ENCODE measurements at places on chromosomes 16 and 17.

GRCh38 chr17:67270416-67270815 is 25.4 kb upstream of the HELZ start:
- DNase-seq: no peak

- DNase-seq: no peak
Observed at GRCh38 chr17:77496831-77497577, 356.2 kb downstream of the SEC14L1 start.

GRCh38 chr17:1379208-1379929 is 20.7 kb downstream of the YWHAE start:
- DNase-seq: no peak

- no peak for DNase-seq
Observed at GRCh38 chr17:2542456-2542855, 30.8 kb upstream of the METTL16 start.

GRCh38 chr17:76497979-76498875 is 3.0 kb downstream of the RHBDF2 start:
- DNase-seq: peak; percentile 54

DNA sequence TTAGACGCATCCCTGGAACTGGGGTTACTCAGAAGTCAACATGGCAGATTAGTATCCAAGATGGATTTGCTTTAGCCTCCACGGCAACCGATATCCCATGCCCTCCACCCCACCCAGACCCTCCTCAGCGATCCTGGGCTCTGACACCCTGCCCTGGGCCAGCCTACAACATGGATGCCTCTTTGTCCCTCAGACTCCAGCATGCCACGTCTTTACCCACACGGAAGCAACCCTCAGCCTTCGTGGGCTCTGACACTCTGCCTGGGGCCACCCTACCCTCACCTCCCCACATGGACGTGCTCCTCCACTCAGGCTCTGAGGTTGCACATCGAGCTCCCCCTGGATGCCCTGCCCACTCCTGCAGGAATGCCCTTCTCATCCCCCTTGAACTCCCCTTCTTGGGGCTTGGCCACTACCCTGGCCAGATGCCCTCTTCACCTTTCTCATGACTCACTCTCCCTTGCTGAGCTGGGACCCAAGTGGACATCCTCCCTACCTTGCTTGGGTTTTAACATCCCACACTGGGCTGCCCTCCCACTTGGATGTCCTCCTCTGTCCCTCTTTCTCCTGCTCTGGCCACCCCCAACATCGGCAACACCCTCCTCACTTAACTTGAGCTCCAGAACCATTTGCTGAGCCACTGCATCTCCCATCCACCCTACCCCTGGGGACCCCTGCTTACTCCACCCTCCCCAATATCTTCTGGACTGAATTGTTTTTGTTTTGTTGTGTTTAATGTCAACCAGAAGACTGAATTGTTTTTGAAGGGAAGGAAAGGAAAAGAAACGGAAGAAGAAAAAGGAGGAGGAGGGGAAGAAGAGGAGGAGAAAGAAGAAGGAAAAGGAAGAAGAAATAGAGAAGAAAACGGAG is 18.3 kb upstream of the TMEM92 start:
- DNase-seq: no peak

DNA sequence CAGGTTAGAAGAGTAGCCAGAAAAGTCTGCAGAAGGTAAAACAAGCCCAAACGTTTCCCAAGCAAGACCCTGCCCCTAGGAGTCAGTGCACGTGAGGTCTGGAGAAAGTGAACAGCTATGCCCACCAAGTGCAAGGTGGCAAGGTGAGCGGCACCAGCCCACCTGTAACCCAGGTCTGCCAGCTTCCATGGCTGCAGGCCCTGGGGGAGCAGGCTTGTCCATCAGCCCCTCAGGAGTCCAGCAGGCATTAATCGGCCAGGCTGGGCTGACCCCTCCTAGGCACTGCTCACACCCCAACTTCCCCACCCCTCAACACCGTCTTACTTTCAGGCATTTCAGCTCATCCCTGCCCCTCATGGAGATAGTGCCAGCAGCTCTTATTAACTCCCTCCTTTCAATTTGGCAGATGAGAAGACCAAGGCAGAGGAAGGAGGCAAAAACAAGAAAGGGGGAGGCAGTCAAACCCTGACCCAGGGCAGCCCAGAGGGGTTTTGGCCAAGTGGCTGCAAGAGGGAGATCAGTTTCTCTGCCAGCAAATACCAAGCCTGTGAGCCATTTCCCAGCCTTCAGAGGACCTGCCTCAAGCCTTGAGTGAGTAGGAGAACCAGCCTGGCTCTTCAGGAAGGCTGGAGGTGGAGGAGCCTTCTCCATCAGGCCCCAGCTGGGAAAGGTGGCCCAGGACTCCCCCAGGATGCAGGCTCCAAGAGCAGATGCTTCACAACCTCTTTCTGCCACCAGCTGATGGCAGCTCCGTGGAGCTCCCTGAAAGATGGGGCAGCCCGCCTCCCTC is 14.7 kb downstream of the BEAN1 start:
- no peak for DNase-seq

- no peak for DNase-seq
Observed at GRCh38 chr17:69796078-69796477, 278.9 kb upstream of the KCNJ16 start.

DNA sequence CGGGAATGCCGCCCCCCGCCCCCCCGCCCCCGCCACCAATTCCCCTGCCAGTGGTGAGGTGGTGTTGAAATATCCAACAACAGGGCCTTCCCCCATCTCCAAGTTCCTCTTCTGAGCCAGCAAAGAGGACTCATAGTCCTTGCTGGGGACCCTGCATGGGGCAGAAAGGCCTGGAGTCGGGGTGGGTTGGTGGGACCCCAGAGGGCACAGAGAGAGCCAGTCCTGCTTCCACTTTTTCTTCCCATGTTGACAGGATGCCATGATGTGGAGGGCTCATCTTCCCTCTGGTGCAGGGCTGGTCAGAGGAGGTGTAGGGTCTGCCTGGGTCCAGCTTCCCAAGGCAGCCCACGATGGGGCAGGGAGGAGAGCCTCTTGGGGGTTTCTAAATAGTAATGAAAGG is 49.0 kb upstream of the PIK3R6 start:
- DNase-seq: no peak

DNA sequence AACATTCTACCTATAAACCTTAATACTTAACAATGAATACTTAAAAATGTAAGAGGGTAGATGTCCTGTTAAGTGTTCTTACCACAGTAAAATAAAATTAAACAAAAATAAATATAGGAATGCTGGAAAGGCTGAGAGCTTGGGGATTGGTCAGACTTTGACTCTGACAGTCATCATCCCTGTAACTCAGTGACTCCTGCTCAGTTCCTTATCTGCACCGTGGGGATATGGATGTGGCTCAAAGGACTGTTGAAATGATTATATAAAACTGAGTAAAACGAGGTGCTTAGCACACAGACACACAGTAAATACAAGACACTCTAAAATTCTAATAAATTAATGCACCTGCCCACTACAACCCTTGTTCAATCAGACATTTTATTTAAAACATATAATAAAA is 338.6 kb downstream of the TMEM114 start:
- DNase-seq: no peak

- no peak for DNase-seq
Observed at GRCh38 chr17:48907713-48908046, 527 bp upstream of the UBE2Z start.

- DNase-seq: no peak
Observed at GRCh38 chr17:50360486-50361115, 12.4 kb downstream of the MRPL27 start.

GRCh38 chr17:17990282-17990681 is 17.6 kb downstream of the DRC3 start:
- DNase-seq: no peak

- no peak for DNase-seq
Observed at GRCh38 chr17:78038748-78039288, 80.3 kb downstream of the TNRC6C start.

DNA sequence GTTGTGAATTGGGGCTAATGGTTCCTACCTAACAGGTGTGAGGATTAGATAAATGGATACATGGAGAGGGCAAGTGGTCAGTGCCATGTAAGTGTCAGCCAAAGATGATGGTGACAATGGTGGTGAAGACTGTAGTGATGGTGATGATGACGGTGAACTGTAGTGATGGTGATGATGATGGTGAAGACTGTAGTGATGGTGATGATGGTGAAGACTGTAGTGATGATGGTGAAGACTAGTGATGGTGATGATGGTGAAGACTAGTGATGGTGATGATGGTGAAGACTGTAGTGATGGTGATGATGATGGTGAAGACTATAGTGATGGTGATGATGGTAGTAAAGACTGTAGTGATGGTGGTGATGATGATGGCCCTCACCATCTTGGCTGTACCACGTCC is 18.1 kb upstream of the GNG13 start:
- DNase-seq: no peak

DNA sequence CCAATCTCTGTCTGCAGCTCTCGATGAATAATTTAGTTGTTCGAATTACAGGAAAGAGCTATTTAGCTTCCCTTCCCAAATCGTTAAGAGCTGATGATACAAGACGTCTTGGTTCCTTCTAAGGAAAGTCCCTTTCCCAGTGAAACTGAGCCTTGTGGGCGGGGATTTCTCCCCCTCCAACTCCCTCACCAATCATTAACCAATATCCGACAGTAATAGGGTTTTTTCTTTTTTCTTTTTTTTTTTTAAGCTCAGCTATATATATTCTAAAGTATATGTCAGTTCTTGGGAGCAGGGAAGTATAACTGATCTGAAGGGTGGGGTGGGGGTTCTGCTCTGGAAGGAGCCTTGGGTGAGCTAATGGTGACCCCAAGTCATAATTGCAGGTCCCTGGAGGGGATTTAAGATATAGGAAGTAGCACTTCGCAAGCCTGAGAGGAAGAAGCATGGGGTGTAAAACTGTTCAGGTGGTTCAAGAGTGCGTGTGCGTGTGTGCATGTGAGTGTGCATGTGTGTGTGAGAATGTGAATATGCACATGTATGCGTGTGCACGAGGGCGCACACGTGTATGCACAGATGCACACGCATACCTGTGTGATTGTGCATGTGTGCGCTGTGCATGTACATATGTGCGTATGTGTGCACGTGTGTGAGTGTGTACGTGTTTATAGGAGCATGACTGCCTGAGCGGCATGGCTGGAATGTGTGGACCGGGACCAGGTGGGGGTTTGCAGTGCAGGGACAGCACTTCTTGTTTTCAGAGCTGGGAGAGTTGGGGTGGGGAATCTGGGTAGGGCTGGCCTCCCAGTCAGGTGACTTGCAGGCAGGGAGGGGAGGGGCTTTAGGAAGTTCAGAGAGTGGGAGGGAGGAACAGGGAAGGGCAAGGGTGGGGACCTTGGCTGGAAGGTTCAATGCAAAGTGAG is 42.7 kb downstream of the SOCS3 start:
- peak; percentile 73 for DNase-seq

GRCh38 chr16:33059206-33059605 is 134.8 kb upstream of the TP53TG3C start:
- DNase-seq: no peak

- DNase-seq: no peak
Observed at GRCh38 chr16:86778108-86778745, 199.9 kb downstream of the FOXL1 start.

- peak; percentile 60 for DNase-seq
Observed at GRCh38 chr16:77780378-77780837, 8.0 kb upstream of the VAT1L start.

DNA sequence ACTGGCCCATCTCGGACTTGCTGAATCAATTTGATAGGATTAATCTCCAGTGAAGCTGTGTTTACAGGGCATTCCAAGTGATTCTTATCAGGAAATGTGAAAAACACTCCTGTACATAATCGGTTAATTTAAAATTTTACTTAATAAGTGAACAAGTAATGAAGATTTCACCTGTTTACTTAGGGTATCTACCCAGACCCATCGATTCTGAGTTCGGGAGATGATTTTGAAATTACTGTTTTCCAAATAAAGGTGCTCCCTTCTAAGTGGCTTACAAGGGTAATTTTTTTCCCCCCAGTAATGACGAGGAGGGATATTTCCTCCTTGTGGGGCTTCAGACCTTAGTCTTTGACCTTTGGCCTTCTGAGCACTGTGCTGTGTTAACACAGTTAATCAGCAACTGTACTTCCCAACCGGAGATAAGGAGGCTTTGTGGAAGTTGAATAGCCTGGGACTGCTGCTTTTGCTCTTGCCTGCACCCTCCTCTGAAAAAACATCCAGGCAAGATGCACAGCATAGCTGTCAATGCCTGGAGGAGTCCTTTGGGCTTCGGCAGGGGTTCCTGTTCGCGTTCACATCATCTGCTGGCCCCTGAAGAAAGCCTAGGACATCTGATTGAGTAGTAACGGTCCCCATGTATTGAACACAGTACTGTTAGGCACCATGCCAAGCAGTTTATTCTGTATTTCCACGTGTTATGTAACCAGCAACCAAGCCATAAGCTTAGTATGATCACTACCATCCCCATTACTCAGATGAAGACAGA is 1.8 kb downstream of the FAHD1 start:
- peak; percentile 48 for DNase-seq

- no peak for DNase-seq
Observed at GRCh38 chr16:55248494-55248893, 75.5 kb upstream of the IRX6 start.

DNA sequence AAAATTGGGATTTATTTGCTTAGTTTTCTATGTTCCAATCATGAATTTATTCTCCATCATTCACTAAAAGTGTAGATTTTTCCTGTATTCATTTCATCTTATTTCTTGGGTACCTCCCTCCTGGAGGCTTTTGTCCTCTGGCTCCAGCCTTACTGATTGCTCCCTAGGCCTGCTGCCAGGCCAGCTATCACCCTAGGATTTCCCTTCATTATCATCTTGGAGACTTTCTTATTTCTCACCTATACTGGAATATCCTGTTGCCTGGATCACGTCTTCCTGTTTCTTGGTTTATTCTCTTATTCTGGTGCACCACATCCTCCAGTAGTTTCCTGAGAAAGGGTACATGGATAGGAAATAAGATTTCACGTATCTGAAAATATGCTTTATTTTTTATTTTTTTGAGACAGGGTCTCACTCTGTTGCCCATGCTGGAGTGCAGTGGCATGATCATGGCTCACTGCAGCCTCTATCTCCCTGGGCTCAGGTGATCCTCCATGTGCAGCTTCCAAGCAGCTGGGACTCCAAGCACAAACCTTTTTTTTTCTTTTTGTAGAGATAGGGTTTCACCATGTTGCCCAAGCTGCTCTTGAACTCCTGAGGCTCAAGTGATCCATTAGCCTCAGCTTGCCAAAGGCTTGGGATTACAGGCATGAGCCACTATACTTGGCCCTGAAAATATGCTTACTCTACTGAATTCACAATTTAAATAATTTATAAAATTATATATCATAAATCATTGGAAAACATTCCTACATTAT is 13.3 kb upstream of the KPNB1 start:
- DNase-seq: no peak

- DNase-seq: no peak
Observed at GRCh38 chr16:74304164-74304834, 7.7 kb downstream of the PSMD7 start.

GRCh38 chr16:86962913-86963312 is 354.3 kb downstream of the C16orf95 start:
- DNase-seq: no peak
